ENCODE measurements at places on chromosomes 7 and 10.

DNA sequence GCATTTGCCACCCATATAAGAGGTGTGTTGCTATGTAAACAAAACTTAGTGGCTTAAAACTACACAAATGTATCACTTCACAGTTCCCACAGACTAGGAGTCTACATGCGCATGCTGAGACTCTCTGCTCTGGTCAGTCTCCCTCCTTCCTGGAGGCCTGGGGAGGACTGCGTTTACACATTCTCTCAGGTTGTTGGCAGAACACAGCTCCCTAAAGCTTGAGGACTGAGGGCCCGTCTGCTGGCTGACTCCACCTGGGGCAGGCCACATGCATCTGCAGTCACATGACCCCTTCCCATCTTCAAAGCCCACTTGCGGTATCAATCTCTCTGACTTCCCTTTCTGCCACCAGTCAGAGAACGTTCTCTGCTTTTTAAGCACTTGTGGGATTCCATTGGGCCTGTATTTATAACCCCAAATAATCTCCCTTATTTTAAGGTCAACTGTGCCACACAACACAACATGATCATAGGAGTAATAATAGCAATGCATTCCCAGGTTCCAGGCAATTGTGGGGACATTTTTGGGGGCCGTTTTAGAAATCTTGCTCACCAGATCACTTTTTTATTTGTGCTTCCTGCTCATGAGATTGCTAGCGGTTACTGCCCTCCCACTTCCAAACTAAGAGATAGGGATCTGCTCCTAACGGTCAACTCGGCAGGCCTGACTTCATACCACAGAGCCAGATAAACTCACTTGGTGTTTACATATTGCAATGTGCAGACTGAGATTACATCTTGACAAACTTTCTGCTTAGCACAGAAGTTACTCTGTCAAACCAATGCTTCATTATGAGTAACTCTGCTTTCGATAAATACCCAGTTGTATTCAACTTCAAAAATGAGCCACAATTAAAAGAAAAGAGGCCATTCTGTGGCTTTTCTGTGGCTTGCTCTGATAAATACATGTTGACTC, 96.3 kb downstream of the ALOX5 start:
- DNase-seq = peak; percentile 89

- DNase-seq = peak; percentile 67
Measured at GRCh38 chr7:79897166-79897565, 237.5 kb upstream of the GNAI1 start.

DNA sequence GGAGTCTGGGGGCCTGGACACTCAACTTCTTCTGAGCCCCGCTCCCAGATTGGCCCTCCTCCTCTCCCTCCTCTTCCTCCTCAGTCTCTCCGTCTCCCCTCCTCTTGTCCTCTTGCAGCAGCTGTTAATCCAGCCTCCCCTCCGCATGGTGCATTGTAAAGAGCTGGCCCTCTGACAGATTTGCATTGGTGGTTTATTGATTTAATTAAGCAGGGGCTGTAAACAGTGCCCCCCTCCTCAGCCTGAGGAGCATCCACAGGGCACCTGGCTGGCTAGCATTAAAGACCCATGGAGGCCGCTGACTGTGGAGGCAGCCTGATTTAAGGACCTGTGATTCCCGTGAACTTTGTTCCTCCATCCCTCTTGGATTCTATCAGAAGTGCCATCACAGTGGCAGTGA, 28.9 kb upstream of the PCBD1 start:
- no peak for DNase-seq

- DNase-seq = no peak
Measured at GRCh38 chr10:7159517-7159916, 251.3 kb downstream of the SFMBT2 start.

- no peak for DNase-seq
Measured at GRCh38 chr7:2804227-2804763, 39.8 kb downstream of the GNA12 start.

DNA sequence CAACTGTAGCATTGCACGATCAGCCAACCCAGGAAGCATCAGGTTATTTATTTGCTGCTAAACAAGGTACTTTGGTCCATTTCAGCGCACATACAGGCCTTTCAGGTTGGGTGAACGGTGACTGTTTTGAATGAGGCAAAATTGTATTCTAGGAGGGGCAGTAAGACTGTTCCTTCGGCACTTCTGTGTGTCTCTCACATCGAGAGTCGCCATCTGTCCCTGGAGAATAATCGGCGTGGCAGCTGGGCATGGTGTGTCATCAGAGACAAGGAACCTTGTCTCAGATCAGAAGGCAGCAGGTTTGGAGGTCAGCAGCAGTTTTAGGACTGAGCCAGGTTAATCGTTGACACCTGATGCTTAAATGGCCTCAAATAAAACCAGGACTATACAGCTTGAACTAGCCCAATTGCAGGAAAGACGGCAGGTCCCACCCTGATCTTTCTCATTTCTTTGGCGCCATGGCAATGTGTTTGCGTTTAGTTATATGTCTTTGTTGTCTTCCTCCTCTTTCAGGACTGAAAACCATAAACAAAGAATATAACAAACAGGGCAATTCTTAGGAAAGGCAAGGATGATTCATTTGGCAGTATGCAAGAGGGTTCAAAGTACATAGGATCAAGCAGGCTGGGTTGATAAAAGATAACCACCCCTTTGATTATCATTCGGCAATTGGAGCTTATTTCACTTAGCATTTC, 92.0 kb upstream of the PRR15 start:
- no peak for DNase-seq

- no peak for DNase-seq
Measured at GRCh38 chr10:90801608-90802007, 56.2 kb downstream of the HTR7 start.

DNA sequence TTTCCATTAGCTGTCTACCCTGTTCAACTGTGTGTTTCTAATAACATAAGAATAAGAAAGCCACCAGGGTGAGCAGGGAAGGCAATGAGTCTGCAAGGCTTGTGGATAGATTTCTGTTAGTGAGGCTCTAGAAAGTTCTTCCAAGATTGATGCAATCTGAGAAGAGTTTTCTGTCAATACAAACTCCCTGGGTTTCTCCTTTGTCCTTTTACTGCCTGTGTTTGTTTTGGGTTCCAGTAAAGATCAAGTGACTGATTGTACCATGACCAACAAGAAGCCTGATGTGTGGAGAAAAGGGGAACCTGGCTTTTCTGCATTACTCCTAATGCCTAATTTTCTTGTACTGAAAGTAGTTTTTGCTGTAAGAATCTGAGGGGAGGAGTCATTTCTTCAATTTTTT, 139.9 kb downstream of the CFTR start:
- DNase-seq = no peak

- DNase-seq = peak; percentile 17
Measured at GRCh38 chr7:45203936-45204445, 46.4 kb downstream of the RAMP3 start.

GRCh38 chr10:80489371-80490112, 35.4 kb downstream of the TSPAN14 start:
- no peak for DNase-seq

GRCh38 chr7:3605222-3605621, 304.2 kb downstream of the SDK1 start:
- DNase-seq = peak; percentile 78

GRCh38 chr7:19118636-19119371, 1.4 kb upstream of the TWIST1 start:
- DNase-seq = no peak

DNA sequence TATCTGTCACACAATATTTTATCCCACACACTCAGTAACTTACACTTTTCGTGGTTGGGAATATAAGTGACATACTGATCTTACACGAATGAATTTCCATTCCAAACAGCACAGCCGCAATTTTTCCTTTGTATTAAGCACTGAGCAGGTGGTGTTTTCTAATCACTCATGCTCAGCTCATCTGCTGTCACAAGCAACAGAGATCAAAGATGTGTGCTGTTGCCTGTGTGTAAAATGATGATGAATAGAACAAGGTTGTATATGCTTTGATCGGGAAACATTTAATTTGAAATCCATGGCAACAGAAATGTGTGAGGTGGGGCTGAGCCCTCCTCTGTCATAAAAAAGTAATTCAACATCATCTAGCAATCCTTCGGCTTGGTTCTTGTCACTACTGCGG, 927.7 kb upstream of the MBL2 start:
- DNase-seq = no peak

GRCh38 chr10:109418795-109419194, 504.5 kb downstream of the XPNPEP1 start:
- no peak for DNase-seq

- peak; percentile 84 for DNase-seq
Measured at GRCh38 chr10:63681993-63682697, 160.9 kb downstream of the REEP3 start.

GRCh38 chr7:106870983-106871410, 5.9 kb downstream of the PIK3CG start:
- peak; percentile 43 for DNase-seq

DNA sequence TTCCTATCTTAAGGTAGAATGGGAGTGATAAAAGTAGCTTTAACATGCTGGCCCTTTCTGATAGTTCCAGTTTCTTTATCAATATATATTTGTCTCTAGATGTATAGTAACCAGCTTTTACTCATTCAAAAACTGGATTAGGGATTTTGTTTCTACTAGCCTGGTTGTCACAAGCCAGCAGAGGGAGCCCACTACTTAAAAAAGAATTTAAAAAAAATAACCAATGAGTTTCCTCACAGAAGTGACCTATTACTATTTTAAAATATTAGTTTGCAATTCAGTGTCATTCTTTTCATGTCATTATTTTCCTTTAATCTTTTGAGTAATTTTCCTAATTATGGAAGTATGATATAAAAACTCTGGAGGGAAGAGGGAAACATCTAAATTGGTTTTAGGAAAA, 142.1 kb downstream of the PHTF2 start:
- DNase-seq = peak; percentile 47

DNA sequence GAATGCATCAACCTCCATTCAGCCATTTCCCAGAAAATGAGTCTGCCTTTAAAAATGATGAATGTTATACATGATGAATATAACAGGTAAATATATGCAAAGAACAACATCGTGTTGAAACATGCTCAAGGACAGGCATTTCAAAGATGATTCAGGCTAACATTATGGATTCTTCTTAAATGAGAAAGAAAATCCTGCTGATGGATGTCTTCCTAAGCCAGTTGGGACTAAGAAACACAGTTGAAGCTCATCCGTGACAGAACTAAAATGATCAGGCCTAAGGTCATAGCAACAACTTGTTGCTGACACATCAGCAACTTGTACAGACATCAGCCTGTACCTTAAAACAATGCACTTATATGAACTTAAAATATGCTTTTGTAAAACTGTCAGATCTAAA, 267.9 kb downstream of the MAGI2 start:
- DNase-seq = peak; percentile 1

GRCh38 chr7:108846471-108846870, 276.8 kb downstream of the DNAJB9 start:
- no peak for DNase-seq

DNA sequence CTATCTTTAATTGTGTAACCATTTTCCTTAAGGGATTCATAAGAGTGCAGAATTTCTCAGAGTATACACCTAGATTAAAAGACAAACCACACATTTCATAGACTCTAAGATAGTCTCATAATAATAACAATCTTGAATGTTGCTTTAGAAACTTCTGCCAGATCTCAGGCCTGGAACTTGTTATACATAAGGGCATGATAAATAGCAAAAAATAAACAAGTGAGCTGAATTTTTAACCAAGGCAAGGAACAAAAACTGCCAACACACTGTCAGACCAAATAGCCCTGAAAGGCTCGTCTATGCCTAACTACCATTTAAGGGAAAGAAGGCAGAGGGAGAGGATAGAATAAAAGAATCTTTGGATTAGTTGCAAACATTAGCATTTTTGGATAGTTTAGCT, 65.8 kb upstream of the SEMA3C start:
- DNase-seq = no peak

DNA sequence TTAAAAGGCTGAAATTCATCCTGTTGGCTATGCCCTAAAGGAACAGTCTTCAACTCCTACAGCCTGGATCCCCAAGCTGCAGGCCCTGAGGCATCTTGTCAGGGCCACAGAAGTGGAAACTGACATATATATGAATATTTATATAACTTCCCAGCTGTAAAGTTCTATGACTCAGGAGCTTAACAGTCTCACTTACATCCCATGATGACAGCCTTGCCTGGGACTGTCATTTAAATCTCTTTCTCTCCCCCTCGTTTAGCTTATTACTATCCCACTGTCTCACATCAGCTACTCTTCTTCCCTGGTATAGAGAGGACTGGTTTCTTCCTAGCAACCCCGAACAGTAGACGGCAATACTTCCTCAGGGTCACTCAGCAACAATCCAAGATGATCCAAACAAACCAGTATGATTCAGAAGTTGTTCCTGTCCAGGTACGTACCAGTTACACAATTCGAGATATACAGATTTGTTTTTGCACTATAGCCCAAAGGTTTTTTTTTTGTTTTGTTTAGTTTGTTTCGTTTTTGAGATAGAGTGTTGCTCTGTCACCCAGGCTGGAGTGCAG, 22.7 kb downstream of the KIAA1549 start:
- peak; percentile 73 for DNase-seq

- DNase-seq = no peak
Measured at GRCh38 chr10:98569853-98570252, 123.1 kb upstream of the HPS1 start.

DNA sequence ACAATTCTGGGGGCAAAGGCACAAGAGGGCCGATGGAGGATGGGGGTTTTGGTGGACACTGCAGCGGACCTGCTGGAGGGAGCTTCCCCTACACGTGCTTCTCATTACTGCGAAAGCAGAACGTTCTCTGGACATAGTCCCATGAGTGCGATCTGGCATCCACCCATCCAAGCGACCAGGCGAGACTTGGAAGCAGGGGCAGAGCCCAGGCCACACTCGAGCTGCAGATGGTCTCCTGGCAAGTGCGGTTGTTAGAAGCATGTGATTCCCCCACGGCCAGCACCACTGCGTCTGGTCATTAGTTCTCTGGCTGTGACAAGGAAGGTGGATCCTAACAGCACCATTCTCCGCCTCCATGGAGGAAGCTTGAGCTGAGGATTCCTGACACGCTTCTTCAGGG, 118.4 kb upstream of the TCERG1L start:
- no peak for DNase-seq

DNA sequence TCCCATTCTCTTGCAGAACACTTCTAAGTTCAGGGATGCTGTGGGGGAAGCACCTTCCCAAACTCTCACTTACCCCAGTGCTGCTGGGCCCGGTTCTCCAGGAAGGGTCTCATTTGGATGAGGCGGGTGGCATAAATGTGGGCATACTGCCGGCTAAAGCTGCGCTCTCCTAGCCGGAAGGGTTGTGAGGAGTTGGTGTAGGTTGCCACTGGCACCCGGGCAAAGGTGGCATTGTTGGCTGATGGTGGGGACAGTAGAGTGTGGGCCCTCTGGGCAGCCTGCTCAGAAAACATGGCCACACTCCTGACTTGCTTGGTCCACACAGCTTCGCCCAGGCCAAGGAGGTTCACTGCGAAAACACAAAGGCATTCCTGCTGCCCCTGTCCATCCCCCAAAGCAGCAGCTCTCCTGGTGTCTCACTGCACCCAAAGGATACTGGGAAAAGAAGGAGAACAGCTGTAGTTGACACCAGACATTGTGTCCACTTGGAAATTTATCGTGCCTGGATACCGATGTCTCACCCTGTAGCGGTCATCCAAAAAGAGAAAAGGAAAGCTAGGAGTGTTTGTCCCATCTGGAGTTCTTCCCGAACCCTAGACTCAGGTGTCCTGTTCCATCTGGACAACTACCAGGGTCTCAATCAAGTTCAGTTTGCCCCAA, 1.5 kb downstream of the POLD2 start:
- DNase-seq = no peak

Data from iris pigment epithelial cell (primary cell).